ENCODE measurements at places on chromosomes 12 and 14. TPM values are rescaled to one million over a fixed set of nuclear protein-coding genes. Genes with fewer than 3 reads are reported as not detected.

GRCh38 chr12:56877195-56878009 is 56.8 kb downstream of the SDR9C7 start:
- DNase-seq = no peak

- DNase-seq = no peak
Observed at GRCh38 chr14:91520138-91520537, 10.0 kb upstream of the PPP4R3A start.

DNA sequence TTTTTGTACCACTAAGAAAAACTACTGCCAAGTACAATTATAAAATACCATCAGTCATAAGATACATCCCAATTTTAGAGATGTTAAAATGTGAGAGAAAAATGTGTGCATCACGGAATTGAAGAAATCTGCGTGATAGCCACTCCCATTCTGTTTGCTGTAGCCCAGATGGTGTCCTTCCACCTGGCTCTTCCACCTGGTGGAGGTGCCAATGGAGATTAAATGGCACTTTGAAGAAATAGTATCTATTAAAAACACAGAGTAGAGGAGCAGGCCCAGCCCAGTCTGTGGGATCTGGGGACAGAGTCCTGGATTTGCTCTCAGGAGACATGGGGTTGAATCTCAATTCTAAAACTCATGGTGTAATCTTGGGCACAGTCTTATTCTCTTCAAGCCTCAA is 35.5 kb downstream of the TSPAN11 start:
- DNase-seq = no peak

DNA sequence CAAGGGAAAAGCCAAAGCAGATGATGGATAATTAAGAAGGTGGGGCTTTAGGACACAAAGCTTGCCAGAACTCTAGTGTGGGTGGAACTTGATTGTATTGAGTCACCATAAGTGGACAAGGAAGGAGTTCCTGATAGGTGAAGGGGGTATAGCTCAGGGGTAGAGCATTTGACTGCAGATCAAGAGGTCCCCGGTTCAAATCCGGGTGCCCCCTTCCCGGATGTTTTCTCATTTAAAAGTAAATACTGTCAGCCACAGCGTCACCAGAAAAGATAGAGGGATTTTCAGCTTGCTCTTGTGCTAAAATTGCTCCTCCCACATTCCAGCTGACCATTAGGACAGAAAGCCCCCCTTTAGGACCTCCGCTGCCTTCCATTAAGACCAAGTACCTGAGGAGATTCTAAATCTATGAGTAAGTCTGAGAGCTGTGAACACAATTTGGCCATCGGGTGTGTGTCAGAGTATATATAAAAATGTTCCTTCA is 36.6 kb downstream of the DCAF4 start:
- DNase-seq = no peak

- no peak for DNase-seq
Observed at GRCh38 chr12:53062011-53062961, 12.4 kb downstream of the TNS2 start.

DNA sequence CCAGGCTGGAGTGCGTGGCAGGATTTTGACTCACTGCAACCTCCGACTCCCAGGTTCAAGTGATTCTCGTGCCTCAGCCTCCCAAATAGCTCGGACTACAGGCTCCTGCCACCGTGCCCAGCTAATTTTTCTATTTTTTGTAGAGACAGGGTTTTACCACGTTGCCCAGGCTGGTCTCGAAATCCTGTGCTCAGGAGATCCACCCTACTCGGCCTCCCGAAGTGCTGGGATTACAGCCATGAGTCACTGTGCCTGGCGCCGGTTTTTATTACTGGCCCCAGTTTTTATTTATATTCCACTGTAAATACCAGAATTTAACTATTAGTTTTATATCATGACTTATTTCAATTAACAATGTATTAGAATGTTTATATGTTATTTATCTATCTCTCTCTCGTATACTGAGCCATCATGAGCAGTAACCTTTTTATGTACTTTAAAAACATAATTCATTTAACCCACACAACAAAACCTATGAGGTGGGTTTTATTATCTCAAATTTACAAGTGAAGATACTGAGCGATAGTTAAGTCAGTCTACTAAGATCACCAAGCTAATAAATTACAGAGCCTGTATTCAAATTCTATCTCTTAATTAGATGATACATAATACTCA is 47.8 kb downstream of the HECTD1 start:
- no peak for DNase-seq

DNA sequence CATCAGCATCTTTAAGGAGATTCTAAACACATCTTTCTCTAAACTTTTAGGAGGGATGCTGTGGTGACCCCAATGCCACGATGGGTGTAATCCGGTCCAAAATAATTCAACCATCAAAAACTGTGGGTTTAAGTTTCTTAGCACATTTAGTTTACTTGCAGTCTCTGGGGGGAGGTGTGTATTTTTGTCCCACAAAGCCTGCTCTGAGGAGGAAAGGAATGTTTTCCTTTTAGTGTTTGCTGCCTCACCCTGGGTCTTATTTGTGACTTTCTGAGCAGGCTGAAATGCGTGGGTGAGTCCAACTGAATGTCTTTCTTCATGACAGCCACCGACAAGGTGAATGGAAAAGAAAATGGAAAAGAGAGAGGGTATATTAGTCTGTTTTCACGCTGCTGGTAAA is 1324.7 kb downstream of the AACS start:
- no peak for DNase-seq

GRCh38 chr12:39224971-39225370 is 217.9 kb downstream of the KIF21A start:
- no peak for DNase-seq

- DNase-seq = peak; percentile 46
Observed at GRCh38 chr12:109773384-109774011, 59.7 kb downstream of the TRPV4 start.

The ASCL1 gene
- total RNA-seq = 17.9 TPM

The TPI1 gene
- 712 TPM for total RNA-seq
